ENCODE measurements at places on chromosomes 2 and 18.
A peak's percentile ranks its signal among the peaks of the same experiment; 100 is the strongest.

- peak; percentile 40 for DNase-seq
These were observed 83.8 kb downstream of the VIT start for GRCh38 chr2:36780231-36780839.

DNA sequence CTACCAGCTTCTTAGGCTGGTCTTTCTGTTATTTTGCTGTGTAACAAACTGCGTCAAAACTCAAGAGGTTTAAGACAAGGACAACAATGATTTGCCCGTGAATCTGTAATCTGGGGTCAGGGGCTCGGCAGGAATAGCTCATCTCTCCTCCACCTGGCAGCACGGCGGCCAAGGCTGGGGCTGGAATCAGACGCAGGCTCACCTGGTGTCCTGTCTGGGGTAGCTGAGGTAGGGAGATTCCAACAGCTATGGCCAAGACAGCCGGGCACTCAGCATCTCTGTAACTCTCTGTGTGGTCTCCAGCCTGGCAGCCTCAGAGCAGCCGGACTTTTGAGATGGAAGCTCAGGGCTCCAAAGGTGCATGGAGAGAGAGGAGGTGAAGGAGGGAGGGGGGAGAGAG is 42.3 kb downstream of the DNER start:
- DNase-seq, result no peak

DNA sequence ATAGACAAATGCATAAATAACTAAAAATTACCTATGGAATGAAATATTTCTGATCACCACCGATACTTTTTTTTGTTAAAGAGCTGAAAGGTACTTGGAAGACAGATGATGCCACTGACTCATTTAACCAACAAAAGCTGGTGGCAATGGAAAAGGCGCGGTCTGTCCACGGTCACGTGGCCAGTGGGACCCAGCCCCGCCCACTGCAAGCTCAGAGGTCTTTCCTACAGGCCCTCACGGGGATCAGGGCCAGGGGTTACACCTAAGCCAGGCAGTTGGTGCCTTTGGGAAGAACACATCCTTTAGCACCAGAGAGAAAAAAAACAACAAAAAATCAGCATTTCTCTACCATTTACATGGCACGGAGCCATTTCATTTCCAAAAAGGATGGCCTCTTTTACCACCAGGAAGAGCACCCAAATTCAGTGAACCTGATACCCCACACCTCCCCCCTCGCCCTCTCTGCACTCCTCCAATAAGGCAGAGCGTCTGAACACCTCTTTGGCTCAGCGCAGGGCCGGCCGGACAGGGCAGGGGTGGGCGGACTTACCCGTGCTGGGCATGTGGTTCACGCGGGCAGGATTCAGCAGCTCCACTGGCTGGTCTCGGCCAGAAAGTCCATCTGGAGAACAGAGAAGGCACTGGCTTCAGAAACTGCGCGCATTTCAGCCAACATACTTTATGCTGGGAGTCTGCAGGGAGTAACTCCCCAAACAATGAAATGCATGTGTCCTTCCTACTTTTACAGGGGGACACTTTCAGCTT is 164.6 kb downstream of the HDAC4 start:
- DNase-seq, result no peak

DNA sequence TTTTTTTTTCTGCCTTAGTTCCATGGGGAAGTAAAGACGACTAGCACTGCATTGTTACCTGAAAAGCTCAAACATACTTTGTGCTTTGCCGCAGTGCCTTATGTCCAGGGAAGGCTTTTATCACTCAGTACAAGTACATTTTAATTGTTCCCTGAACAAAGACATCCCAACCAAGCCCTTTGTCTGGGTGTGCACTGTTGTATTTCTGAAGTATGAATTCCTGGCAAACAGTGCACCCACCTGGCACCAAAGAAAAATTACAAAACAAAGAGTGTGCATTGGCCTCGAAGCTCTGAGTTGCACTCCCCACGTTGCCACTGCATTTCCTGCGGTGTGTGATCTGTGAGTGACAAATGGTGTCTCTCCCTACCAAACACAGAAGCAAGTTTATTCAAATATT is 858.5 kb upstream of the PIK3C3 start:
- no peak for DNase-seq

GRCh38 chr2:106085181-106085940 is 108.7 kb downstream of the UXS1 start:
- DNase-seq, result no peak

DNA sequence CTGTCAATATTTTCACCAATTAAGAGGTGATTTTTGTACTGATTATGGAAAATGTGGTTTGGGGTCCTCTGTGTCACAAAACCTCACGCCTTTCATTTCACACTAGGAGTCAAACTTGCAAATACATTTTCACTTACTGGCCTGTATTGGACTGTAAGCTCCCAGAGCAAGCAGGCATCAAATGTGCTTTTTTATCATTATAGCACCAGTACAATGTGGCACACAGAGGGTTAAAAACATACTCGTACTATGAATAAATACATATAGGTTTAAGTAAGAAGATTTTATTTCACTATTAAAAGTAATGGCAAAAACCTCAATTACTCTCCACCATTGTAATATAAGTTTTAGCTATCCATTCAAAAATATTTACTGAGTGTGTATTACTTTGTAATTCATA is 56.7 kb downstream of the ABCB11 start:
- DNase-seq, result no peak
